Activated CD4-positive, alpha-beta T cell treated with anti-CD3 and anti-CD28 coated beads, Interleukin-10, Interleukin-2, amounts not matched to agents 100 ng/mL and 50 ng/mL, durations not matched to agents 16 hours and 8 hours (primary cell): ENCODE measurements at places on chromosomes 2 and 18.
A peak's percentile ranks its signal among the peaks of the same experiment; 100 is the strongest.

DNA sequence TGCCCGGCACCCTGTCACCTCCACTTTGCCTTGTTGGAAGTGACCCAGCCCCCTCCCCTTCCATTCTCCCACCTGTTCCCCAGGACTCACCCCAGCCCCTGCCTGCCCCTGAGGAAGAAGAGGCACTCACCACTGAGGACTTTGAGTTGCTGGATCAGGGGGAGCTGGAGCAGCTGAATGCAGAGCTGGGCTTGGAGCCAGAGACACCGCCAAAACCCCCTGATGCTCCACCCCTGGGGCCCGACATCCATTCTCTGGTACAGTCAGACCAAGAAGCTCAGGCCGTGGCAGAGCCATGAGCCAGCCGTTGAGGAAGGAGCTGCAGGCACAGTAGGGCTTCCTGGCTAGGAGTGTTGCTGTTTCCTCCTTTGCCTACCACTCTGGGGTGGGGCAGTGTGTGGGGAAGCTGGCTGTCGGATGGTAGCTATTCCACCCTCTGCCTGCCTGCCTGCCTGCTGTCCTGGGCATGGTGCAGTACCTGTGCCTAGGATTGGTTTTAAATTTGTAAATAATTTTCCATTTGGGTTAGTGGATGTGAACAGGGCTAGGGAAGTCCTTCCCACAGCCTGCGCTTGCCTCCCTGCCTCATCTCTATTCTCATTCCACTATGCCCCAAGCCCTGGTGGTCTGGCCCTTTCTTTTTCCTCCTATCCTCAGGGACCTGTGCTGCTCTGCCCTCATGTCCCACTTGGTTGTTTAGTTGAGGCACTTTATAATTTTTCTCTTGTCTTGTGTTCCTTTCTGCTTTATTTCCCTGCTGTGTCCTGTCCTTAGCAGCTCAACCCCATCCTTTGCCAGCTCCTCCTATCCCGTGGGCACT is 4.5 kb downstream of the RETREG2 start:
- peak; percentile 38 for DNase-seq

GRCh38 chr2:24919506-24920097 is 435 bp downstream of the ADCY3 start:
- peak; percentile 24 for DNase-seq

DNA sequence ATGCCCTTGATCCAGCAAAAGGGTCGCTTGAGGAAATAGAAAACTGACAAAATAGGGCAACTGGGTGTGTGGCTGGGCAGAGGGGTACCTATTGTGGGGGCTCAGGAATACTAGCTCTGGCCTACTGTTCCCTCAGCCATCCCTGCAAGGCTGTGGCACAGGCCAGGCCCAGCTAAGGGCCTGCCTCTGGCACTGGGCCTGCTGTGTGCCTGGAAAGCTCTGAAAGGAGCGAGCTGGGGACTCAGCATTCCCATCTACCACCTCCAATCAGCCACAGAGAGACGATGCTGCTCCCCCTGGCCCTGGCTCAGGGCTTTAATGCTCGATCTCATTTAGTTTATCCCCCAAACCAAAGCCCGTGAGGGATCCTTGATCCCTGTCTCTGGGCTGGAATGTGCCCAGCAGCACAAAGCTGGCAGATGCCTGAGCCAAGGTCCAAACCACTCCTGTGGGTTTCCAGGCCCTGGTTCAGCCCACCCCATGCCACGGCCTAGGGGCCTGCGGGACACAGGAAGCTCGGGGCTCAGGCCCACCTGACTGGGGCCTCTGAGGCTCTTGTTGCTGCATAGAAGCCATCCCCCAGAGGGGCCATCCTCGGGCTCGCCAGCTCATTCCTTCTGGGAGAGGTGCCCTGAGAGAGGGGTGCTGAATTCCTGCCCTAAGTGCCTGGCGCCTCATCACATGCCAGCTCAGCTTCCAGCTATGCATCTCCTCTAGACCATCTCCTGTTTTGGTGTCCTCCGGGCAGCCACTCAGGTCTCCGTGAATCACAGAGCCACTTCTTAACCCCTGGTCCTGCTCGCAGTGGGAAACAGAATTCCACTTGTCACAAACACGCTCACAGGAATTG is 43.0 kb upstream of the KCNF1 start:
- no peak for DNase-seq

DNA sequence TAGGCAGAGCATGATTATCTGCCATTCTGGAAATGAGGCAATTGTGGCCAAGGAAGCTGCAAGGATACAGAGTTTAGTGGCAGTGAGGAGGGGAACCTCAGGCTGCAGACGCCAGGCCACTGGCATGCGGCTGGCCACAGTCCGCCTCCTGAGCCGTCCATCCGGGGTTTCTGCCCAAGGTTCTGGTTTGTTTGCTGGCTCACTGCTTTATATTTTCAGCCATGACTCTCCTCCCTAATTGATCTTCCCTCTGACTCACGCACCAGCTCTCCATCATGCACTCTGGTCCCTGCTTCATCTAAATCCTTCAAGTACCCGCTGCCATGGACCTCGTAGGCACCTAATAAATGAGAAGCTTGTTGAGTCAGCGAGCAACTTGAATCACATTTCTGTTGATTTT is 107.8 kb upstream of the REV1 start:
- DNase-seq = no peak

DNA sequence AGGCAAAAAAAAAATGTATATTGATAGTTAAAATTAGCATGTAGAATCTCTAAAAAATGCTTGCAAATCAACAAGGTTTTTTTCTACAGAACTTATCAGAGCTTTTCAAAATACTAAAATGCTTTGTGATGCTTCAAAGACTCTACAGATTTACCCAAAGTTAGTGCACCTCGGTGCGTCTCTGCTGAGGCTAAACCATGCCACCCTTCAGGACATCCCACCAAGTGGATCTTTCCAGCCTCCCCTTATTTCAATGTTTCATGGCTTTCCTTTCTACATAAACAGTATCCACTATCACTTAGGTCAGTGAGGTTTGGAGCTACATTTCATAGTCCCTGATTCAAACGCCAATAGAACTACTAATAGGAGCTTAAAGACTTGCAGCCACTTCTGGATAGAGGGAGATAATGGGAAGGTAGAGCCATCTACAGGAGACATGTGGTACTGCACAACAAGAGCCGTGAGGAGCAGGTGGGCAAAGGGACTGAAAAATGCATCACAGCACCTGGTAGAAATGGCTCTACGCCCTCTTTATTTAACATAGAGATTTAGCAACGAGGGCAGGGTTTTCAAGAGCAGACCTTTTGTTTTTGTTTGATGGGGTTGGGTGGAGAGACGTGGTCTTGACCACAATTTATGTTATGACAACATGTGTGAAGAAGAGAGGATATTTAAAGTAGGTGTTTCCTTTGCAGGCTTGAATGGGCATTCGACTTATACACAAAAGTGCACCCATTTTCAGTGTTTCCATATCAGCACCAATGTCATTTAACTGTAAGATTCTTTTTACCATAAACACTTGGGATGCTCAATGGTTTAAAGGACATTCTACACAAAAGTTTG is 56.1 kb upstream of the SLC35G4 start:
- DNase-seq = peak; percentile 58

DNA sequence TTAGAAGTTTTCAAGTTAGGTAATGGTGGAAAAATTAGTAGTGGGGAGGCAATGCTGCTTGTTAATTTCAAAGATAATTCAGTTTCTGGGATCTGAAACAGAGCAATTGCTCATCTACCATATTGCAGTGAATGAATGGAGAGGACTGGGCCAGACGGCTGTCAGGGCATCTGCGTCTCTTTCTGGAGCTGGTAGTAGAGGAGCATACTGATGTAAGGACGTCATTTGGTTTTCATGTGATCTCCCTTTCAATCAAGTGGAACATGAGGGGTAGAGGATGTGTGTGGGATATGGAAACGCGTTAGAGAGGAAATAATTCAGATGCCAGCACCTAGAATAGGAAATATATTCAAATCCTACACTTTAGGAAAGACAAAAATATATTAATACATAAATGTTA is 490.3 kb downstream of the ADCYAP1 start:
- no peak for DNase-seq

DNA sequence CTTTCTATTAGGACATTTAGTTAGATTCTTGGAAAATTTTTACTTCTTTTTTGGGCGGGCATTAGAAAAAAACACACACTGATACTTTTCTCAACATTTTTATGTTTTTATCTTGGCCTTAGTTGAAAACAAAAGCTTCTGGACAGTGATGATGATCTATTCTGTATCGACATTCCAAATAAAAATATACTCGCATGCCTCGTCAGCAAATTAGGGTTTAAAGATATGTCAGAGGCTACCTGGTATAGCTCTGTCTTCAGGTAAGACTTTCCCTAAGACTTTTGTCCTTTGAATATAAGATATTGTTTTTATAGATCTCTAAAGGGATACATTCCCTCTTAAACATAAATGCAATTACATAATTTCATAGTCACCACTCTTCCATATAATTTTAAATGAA is 816.8 kb downstream of the LRP1B start:
- DNase-seq = no peak

- DNase-seq = no peak
These were observed 119.7 kb downstream of the PMAIP1 start for GRCh38 chr18:60019463-60019840.

DNA sequence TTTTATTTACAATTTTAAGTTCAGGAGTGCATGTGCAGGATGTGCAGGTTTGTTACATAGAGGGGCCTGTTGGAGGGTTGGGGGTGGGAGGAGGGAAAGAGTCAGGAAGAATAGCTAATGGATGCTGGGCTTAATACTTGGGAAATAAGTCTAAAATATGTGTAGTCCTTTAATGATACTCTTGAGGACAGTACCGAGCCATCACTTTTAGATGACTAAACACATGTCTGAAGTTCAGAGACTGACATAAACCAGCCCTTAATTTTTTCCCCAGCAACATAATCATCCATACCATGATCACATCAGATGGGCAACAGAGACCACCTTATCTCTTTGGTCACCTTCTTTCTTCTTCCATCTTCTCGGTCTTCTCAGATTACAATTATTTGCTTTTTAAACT is 189.1 kb upstream of the COL3A1 start:
- DNase-seq = no peak

- no peak for DNase-seq
These were observed 68.8 kb downstream of the HNRNPLL start for GRCh38 chr2:38533757-38534545.

GRCh38 chr2:64793701-64794100 is 140.0 kb upstream of the SERTAD2 start:
- no peak for DNase-seq

DNA sequence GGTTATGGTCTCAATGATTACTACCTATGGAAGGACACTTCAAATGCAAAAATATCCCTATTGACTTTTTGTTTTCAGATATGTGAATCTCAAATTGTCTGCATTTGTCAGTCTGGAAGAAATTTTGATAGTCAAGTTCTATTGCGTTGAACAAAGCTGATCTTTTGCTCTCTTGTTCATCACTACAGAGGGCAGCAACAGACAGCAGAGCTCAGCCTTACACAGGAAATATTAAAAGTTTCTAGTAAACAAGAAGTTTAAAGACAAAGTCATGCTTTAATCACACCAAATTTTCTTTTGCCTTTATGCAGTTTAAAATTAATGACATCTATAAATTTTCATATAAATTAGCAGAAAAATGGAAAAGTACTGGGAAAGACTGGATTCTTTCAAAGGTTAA is 617.5 kb downstream of the NR4A2 start:
- no peak for DNase-seq

GRCh38 chr2:201881741-201882140 is 75.4 kb downstream of the CDK15 start:
- no peak for DNase-seq

- DNase-seq = no peak
These were observed 38.1 kb downstream of the SMAD4 start for GRCh38 chr18:51068105-51068504.

- DNase-seq = no peak
These were observed 145.8 kb upstream of the ID2 start for GRCh38 chr2:8535821-8536685.

- DNase-seq = no peak
These were observed 58.5 kb downstream of the ACAA2 start for GRCh38 chr18:49754866-49755265.

DNA sequence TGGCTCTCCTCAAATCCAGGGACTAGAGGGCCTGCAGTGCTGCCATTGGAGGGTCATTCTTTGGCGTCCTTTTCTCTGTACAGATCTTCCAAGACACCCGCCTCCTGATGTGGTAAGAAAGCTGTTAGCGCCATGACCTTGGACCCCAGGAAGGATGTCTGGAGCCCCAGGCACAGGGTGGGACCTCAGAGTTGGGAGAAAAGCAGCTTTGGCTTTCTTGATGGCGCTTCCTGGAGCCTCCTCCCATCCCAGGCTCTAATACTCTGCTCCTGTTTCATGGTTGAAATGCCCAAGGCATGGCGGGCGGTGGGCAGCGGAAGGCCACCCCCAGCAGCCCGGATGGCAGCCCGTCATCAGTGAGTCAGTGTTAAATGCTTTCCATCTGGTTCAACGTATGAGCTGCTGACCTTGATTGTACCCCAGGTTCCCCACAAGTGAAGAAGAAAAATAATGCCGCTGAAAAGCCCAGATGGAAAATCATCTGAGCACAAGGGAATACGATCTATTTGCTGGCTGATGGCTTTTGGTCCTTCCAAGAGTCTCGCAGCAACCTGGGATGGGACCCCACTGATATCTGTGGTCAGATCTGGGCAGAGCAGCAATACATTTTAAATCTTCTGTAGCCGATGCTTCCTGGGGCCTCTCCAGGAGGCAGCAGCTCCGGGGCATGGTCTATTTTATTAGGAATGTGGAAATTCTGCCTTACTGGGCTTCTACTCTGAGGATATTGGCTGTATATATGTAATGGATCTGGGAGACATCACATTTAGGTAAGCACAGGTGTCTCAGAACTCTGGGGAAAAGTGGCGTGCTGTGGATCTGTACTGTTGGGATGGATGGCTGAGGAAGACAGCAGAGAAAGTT is 15.1 kb downstream of the ACKR3 start:
- no peak for DNase-seq

GRCh38 chr2:233691443-233692433 is 952 bp upstream of the UGT1A6 start:
- no peak for DNase-seq

- peak; percentile 3 for DNase-seq
These were observed 763.9 kb downstream of the TSN start for GRCh38 chr2:122519366-122519765.

GRCh38 chr2:69815717-69816116 is 13.7 kb upstream of the GMCL1 start:
- DNase-seq = no peak

GRCh38 chr2:223508372-223508771 is 93.8 kb downstream of the SCG2 start:
- DNase-seq = no peak
